NCI-H460 (cell line): ENCODE measurements at places on chromosomes 11 and 22.

DNA sequence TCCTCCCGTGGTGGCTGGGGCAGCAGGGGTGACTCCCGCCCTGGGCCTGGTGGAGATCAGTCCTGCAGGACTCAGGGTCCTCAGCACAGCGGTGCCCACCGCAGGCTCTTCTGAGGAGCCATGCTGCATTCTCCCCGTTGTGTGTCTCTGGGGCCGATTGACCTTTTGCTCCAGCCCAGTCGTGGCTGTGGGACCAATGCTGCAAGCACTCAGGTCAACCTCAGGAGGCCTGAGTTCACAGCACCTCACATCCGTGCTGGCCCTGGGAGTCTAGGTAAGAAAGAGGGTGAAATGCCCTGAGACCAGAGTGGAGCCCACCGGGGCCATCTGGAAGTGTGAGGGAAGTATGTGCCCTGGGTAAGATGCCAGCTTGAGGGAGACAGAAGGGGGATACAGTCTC, 316.1 kb upstream of the B3GAT1 start:
- no peak for DNase-seq

- no peak for DNase-seq
Measured at GRCh38 chr11:45777127-45777969, 27.6 kb upstream of the SLC35C1 start.

GRCh38 chr22:35739076-35739930, 21.6 kb downstream of the APOL5 start:
- no peak for DNase-seq

GRCh38 chr22:47190957-47191670, 428.7 kb downstream of the TBC1D22A start:
- no peak for DNase-seq

DNA sequence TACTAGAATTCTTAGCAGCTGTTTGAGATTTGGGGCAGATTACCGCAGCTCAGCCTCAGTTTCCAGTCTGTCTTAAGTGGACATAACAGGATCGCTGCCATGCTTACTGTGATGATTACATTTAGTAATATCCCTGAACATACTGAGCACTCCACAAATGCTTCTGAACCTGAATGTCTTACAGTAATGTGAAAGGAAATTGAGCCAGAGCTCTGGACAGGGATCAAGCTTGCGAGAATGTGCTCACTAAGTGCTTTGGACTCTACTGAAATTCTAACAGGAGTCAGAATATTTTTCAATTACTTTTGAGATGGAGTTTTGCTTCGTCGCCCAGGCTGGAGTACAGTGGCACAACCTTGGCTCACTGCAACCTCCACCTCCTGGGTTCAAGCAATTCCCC, 118.6 kb upstream of the RASSF10 start:
- no peak for DNase-seq

- no peak for DNase-seq
Measured at GRCh38 chr11:72397333-72397732, 37.0 kb downstream of the CLPB start.

DNA sequence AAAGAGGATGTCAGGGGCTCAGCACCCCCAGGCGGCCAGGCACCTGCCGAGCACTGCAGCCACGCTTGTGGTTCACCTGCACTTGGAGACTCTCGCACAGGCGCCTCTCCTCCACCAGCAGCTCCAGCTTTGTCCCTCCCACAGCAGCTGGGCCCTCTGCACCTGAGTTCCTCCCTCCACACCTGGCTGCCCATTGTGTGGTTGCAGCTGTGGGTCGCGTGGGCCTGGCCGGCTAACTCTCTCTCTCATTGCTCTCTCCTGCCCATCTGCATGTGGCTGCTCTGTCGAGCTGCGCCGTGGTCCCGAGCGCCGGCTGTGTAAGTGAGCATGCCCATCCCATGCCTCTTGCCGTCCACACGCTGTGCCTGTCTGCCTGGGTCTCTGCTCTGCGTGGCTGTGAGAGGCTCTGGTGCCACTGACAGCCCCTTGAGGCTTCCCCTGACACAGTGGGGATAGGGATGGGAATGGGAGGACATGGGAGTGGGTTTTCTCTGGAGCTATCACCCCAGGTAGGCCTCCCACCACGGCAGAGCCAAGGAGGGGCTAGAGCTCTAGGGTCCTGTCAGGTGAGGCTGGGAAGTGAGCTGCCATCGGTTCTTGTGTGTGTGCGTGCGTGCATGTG, 8.5 kb upstream of the ACR start:
- DNase-seq: no peak

DNA sequence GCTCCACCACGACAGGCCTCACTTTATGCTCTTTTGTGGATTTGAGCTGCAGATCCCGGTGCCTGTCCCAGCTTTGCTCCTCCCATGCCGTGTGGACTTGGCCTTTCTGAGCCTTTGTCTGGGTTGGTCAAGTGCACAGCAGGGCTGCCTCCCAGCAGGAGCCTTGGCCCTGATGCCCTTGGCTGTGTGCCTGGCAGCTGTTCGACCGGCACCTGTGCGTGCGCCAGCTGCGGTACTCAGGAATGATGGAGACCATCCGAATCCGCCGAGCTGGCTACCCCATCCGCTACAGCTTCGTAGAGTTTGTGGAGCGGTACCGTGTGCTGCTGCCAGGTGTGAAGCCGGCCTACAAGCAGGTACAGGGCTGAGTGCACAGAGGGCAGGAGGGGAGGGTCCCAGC, 46.5 kb downstream of the MYO7A start:
- no peak for DNase-seq

DNA sequence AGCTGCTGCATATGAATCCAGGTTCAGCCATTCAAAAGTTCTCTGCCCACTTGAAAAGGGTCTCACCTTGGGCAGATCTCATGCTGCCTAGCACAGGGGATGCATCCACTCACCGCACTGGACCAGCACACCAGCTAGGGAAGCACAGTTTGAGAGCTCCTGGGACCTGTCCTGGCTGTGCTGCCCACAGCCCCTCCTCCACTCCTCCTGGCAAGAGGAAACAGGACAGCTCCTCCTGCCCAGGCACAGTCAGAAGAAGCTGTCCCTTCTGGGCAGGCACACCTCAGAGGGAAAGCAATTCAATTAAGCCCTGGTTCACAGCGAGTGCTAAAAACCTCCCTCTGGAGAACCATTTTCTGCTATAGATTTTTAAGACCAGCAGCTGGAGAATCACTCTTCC, 146.7 kb downstream of the ST3GAL4 start:
- DNase-seq: no peak
